ENCODE measurements at places on chromosomes 5 and 9. TPM values are rescaled to one million over a fixed set of nuclear protein-coding genes. Genes with fewer than 3 reads are reported as not detected.

Gene PLAC8L1
- not detected for total RNA-seq

Gene NKD2
- 5.9 TPM for total RNA-seq

Gene DMRT2
- 5.2 TPM for total RNA-seq

Gene CCNJL
- 3.6 TPM for total RNA-seq

GRCh38 chr5:127389601-127390000, 99.0 kb downstream of the MEGF10 start:
- DNase-seq = no peak

- DNase-seq = no peak
These were observed 2.5 kb downstream of the GPBP1 start for GRCh38 chr5:57176350-57176857.

- DNase-seq = no peak
These were observed 285.9 kb downstream of the ARHGEF28 start for GRCh38 chr5:73911761-73912393.

GRCh38 chr5:177313561-177314259, 2.0 kb upstream of the MXD3 start:
- no peak for DNase-seq

GRCh38 chr5:133688391-133688790, 76.0 kb upstream of the FSTL4 start:
- DNase-seq = no peak

Data from breast epithelium (tissue), 4 donors.